ENCODE measurements at places on chromosomes 16 and 17.

DNA sequence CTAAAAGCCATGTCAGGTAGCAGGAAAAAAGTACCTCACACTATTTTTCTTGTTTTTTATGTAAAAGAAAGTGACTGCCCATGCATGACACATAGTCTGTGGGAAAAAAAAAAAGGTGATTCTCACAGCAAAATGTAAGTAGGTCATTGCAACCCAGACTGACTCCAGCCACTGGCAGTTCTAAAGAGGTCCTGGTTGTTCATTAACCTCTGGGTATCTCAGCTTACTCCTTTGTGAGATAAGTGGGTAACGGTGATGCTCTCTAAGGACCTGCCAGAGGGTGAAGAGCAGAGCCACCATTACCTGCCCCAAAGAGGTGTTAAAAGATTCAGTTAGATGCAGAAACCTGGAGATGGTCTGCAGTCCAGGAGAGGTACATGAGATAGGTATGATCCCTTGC lies 531.9 kb downstream of the GRIN2A start:
- no peak for DNase-seq

DNA sequence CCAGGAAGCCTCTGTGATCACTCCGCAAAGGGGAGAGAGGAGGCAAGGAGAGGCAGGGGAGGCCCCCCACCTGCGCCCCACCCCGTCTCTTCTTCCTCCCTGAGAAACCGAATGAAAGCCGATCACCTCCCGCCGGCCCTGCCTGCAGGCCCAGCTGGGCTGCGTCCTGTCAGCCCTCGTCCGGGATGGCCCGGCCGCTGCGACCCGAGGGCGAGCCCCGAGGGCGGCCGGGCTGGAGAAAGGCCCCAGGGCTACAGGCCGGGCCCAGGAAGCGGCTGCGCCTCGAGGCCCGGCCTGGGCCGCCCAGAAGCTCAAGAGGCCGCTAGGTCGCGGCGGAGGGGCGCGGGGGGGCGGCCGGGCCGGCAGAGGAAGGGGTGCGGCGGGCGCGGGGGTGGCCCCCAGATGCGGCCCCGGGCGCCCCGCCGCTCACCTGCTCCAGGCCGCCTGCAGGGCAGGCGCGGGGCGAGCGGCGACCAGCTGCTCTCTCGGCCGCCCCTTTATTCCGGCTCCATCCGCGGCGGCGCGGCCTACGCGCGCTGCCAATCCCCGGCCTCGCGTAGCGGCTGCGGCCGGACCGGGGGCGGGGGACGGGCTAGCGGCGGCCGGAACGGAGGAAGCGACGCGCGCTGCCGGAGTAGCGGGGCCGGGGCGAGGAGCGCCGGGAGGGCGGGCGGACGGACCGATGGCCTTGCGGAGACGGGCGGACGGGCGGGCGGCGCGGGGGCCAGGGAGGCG lies at the start of gene ZNF319:
Gene ZNF319, minus strand, starts transcription at position 702 of the 735 bp plus-strand sequence. CDS start 2,407 bp downstream, outside the sequence.
- DNase-seq = no peak

DNA sequence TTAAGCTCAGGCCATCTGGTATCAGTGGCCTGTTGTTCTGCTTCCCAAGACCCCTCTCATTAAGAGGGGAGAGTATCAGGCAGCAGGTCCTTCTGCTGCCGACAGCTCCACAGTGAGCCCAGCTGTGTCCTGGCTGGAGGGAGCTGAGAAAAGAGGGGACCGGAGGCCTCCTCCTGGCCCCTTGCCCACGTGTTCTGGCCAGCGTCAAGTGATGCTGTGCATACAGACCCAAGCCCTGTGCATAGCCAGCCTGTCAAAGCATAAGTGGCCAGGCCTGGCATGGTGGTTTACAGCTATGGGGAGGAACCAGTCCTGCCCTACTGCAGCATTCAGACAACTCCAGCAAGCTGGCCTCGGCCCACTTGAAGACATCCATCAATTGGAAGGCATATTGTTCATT lies 48.0 kb downstream of the ABCC6 start:
- no peak for DNase-seq

- no peak for DNase-seq
Observed at GRCh38 chr17:80291691-80292487, 31.2 kb downstream of the RNF213 start.

GRCh38 chr17:16880121-16880842 lies 91.6 kb downstream of the TNFRSF13B start:
- no peak for DNase-seq

DNA sequence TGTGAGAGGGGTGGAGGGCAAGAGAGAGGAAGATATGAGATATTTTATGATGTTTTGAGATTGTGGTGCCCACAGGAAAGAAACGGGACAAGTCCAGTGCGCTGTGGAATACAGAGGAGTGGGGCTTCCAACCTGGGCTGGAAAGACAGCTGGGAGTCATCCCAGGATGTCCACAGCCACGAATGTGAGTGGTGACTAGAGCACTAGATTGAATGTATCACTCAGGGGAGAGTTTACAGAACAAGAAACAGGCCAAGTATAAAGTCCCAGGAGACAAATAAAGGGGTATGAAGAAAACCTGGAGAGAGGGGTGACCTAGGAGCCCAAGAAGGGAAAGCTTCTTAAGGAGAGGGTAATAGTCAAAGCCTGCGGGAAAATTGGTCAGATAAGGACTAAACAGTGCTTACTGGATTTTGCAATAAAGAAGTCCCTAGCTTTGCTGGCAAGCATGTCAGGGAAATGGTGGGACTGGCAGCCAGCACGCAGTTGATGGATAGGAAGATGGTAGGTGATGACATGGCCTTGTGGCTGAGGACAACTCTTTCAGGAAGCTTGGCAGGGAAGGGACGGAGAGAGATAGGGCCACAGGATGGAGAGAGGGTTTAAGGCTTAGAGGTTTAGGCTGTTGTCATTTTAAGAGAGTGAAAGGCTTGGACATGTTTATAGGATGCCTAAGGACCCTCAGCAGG lies 114.5 kb downstream of the AXIN2 start:
- DNase-seq = no peak

GRCh38 chr17:10205549-10206185 lies 7.3 kb upstream of the GAS7 start:
- peak; percentile 82 for DNase-seq

DNA sequence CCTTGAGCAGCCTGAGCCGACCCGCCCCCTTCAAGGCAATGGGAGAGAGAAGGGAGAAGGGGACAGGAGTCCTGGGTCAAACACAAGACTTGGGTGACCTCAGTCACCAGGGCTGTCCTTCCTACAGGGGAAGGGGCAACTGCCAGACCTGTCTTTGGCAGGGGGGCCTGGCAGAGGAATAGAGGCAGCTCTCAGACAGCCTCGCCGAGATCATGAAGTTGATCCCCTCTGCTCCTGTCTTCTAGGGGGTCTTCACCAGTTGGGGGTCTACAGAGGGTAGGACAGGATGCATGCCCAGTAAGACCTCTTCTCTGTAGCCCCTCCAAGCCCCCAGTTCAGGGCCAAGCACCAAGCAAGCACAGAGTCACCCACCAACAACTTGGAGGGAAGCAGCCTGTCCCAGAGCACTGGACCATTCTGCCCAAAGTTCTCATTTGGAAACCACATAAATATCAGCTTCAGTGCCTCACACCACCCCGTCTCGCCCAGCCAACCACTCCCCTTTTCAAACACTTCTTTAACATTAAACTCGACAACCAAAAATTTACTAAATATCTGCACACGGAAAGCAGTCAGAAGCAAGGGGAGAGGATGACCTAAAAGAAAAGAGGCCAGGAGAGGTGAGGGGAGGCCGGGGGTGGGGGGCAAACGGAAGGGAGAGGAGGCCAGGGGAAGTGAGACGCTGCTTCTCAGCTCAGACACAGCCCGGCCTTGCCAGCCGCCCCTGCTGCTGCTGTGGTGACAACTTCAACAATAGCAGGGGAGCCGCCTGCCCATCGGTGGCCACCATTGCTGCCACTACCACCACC lies 7.7 kb downstream of the DOK4 start:
- DNase-seq = no peak
